D721Med (cell line): ENCODE measurements at places on chromosomes 2 and 18.

DNA sequence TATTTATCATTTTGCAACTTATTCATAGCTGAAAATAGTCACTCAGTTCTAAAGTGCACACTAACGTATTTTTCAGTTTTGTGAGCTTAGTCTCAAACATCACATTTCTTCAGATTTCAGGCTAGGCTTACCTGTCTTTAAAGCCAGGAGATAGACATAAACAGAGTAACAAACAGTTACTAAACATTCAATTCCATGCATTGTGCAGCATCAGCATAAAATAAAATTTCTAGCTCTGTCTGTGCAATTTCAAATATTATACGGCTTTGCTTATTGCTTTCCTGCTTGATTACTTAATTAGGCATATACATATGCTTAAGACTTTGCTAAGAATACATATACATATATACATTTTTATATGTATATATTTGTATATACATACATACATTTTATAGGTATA, 637.0 kb downstream of the NR4A2 start:
- no peak for DNase-seq

GRCh38 chr2:37890893-37891495, 34.1 kb upstream of the RMDN2 start:
- DNase-seq, result peak; percentile 57

DNA sequence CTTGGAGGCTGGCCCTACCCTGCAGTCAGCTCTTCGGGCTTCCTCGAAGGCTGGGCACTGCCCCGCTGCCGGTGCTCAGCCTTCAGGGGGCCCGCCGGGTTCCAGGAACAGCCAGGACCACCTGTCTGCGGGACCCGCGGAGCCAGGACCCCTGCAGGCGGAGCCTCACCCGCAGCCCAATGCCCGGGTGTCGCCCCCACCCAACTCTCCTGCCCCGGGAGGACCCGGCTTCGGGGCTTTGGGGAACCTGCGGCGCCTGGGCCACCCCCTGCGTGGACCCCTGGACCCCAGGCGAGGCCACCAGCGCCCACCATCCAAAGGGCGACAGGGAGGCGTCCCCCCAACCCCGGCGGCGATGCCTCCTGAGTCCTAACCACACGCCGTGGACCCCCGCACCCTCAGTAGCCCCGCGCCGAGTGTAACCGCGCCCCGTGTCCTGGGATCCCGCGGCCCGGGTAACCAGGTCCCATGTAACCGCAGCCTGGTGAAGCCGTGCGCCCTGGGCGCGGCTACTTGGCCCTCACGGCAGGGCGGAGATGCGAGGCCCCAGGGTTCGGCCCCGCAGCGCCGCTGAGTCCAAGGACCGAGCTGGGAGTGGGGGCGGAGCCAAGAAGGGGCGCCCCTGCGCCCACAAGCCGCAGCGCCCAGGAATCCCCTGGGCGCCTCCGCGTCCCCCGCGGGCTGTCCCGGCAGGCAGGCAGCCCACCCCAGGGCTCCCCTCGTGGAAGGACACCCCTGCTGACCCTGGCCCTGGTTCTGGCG, 11.0 kb upstream of the UBE2F start:
- no peak for DNase-seq

DNA sequence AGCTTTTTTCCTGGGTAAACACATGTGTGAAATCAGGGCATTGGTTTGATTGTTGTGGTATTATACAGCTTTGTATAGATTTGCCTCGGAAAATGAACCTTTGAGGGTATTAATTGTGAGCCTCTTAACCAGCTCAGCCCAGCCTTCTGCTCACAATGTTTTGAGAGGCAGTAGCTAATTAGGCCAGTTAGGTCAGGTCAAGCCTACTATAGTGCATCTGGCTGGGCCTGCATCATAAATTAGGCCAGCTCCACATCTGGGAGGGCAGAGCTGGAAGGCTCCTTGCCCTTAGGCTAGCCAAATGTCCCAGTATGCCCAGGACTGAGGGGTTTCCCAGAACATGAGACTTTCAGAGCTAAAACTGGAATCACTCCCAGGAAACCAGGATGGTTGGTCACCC, 43.0 kb downstream of the LRATD1 start:
- no peak for DNase-seq

DNA sequence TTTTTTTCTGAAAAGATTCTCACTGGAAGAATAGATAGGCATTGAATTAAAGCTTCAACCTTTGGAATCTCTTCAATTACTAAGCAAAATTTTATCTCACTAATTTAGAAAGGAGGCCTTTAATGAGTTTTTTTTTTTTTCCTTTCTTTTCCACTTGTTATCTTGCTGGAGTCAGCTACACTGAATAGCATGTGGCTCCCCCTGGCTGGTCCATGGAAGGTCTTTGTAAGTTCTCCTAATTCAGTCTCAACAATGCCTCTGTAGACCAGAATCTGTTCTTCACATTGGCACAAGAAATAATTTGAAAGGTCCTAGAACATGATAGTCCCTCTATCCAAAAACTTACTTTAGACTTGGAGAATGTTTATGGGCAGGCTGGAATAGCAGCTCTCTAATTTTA, 24.2 kb upstream of the SCN1A start:
- DNase-seq, result no peak

- no peak for DNase-seq
These were observed 71.3 kb upstream of the ACVR2A start for GRCh38 chr2:147773479-147773878.

- no peak for DNase-seq
These were observed 116.4 kb upstream of the PPP1CB start for GRCh38 chr2:28635191-28635611.

- no peak for DNase-seq
These were observed 42.8 kb upstream of the SMAD7 start for GRCh38 chr18:48993586-48993985.

- no peak for DNase-seq
These were observed 102.7 kb downstream of the MYO1B start for GRCh38 chr2:191347881-191348280.

- DNase-seq, result no peak
These were observed 8.9 kb upstream of the SESTD1 start for GRCh38 chr2:179273461-179273962.

GRCh38 chr2:53632714-53633113, 134.9 kb upstream of the CHAC2 start:
- DNase-seq, result no peak

DNA sequence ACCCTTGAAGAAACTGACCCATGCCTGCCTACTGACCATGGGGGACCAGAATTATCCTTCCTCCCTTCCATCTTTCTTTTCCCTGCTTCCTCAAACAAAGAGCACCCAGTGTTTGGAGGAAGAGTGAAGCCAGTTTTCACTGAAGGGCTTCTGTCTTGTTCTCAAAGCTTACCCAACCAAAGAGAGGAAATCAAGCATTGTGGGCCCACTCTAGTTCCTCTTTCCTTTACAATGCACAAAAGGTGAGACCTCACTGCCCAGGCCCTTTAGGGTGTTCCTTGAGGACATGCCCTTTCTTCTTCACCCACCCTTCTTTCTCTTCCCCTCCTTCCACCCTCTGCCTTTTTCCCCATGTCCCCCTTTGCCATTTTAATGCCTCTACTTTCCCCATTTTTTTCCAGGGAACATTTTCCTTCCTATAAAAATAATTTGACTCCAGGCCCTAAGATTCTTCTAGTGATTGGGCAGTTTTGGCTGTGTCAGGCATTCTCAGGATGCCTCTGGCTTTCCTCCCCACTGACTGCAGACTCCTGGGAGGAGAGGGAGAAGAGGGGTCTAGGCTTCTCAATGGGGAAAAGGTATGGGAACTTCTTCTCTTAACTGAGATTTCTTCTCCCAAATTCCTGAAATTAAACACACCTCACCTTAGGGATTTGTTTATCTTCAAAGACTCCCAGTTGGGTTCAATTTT, 126.6 kb upstream of the RMDN2 start:
- DNase-seq, result no peak

- DNase-seq, result no peak
These were observed 63.5 kb downstream of the CRACDL start for GRCh38 chr2:98872526-98872925.

- no peak for DNase-seq
These were observed 126.4 kb downstream of the CCBE1 start for GRCh38 chr18:59570796-59571195.

DNA sequence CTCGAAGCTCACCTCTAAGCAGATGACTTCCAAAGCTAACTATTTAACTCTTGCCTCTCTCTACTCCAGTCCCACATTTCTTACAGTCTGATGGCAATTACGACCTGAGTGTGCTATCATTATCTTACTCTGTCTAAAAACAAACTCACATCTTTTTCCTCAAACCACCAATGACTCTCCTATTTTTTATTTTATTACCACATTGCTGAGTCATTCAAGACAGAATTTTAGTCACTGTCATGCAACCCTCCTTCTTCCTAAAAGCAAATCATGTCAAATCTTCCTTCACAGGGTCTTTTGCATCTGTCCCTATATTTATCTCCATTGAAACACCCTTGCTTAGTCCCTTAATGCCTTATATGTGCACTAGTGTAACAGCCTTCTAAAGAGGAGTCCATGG, 34.6 kb upstream of the C2orf15 start:
- no peak for DNase-seq

DNA sequence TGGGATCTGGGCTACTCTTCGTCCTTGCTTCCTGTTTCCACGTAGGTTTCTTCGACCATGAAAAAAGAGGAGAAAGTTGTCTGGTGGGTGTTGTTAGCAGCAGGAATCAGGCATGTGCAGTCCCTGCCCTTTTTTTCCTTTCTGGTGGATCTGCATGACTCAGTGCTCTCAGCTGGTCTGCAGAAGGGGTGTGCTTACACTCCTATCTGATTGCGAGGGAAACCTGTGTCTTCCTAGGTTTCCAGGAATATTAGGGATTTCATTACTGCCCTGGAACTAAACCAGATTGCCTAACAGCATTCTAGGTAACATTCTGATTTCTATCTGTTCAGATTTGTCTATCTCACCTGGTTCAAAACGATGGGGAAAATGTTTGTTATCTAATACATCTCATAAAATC, 174.3 kb downstream of the CCDC102B start:
- DNase-seq, result no peak
